ENCODE measurements at places on chromosomes 1 and 21.

DNA sequence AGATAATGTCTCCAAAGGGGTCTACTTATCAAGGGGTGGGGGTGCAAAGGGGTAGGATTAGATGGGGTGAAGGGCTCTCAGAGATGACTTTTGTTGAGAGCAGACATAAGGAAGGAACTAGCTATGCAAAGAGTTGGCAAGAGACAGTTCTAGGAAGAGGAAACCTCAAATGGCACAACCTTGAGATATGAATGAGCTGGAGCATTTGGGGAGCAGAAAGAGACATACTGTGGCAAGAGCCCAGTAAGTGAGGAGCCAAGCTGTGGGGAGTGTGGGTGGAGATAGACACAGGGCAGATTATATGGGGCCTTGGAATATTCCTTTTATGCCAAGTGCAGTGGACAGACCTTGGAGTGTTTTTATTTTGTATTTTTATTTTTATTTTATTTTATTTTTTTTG, 84.8 kb upstream of the BTG3 start:
- no peak for DNase-seq

DNA sequence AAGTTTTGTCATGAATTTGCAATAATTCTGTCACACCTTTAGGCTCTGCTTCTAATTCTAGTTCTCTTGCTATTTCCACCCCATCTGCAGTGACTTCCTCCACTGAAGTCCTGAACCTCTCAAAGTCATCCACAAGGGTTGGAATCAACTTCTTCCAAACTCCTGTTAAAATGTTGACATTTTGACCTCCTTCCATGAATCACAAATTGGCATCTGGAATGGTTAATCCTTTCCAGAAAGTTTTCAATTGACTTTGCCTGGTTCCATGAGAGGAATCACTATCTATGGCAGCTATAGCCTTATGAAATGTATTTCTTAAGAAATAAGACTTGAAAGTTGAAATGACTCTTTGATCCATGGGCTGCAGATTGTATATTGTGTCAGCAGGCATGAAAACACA, 19.7 kb upstream of the SFT2D2 start:
- DNase-seq, result no peak

GRCh38 chr1:60394436-60394835, 320.9 kb upstream of the C1orf87 start:
- no peak for DNase-seq

- no peak for DNase-seq
These were observed 690.7 kb downstream of the NCAM2 start for GRCh38 chr21:21688889-21689288.

DNA sequence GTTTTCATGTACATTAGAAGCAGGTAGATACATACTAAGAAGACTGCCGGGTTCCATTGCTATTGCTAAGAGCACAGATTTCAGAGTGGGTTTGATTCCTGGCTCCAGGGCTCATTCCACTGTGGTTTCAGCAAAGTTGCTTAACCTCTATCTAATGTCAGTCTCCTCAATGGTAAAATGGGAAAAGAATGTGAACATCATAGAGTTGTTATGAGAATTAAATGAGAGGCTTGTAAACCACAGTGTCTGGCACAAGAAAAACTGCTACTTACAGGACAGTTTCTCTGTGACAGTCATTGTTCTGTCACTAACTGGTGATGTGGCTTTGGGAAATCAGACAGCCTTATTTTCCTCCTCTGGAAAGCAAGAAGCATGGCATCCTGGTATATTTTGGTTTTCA, 10.7 kb upstream of the PLXNA2 start:
- no peak for DNase-seq

DNA sequence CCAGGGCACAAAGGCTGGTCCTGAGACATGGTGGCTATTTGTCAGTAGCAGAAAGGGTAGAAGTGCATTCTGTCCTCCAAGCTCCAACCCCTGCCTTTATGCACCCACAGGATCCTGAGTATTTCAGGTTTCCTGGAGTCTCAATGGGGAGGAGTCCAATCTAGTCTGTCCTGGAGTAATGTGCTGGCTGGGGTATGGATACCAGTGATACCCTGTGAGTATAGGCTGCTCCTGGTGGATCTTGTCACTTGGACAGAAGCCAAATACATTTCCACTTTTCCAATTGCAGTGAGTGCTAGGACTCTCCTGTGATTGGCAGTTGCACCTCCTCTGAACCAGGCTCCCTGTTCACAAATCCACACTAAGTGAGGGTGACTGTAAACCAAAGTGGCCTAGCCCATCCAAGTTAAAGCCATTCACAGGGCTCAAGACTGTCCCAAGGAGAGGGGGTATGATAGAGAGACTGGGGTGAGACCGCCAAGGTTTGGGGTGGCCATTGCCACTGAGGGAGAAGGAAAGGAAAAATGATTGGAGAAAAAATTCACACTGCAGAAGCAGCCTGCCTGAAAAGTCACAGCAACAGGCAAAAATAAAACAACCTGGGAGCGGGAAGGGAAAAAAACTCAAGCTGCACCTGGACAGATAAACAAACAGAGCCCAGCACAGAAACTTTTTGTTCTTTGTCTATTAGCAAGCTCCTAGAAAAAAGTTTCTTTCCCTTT, 163.4 kb upstream of the ETV3 start:
- no peak for DNase-seq

DNA sequence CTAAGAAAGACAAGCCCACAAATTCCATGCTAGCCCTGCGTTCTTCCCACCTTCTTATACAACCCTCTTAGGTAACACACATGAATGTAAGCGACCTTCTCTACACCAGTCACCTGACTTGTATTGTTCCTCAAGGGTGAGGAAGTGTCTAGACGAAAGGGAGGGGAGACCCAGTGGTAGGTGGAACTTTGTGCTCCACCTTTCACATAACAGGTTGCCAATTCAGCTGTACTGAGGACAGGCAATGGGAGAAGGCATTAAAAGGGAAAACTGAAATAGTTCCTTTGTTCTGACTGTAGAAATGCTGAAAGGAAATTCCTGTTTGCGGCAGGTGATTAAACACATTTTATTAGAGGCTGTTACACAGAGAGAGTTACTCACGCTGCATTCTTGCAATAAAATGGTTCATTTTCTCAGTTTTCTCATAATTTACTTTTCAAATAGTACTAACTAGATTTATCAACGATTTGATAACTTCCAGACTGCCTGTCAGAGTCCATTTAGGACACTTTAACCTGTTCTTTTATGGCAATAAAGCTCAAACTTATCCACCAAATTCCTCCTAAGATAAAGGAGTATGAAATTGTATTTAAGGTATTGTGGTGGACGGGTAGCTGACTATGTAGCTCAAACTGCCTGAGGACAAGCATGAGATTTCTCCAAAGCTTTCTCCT, 17.8 kb upstream of the CHRM3 start:
- no peak for DNase-seq

- DNase-seq, result no peak
These were observed at the start of gene LY9 for GRCh38 chr1:160795951-160796383. Gene LY9 (plus strand): TSS chr1:160796174. CDS start chr1:160796188, 14 bp downstream.

DNA sequence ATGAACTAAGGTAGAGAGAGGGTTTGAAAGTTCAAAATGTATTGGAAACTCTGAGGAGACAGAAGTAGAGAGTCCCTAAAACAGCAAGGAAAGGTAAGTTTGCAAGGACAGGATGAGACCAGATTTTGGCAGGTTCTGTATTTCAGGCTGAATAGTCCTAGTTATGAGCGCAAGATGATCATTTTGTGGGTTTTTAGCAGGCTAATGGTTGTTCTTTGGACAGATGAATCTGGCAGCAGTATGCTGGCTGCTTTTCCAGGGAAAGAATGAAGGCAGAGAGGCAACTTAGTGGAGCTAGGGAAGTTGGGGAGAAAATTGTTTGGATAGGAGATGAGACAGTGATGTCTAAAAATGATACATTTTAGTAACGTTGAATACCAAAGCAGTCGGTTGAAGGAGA, 243.5 kb upstream of the NRIP1 start:
- no peak for DNase-seq

- DNase-seq, result no peak
These were observed 2.9 kb downstream of the AJAP1 start for GRCh38 chr1:4657244-4657789.

GRCh38 chr1:52635321-52636089, 2.5 kb downstream of the SHISAL2A start:
- DNase-seq, result no peak

DNA sequence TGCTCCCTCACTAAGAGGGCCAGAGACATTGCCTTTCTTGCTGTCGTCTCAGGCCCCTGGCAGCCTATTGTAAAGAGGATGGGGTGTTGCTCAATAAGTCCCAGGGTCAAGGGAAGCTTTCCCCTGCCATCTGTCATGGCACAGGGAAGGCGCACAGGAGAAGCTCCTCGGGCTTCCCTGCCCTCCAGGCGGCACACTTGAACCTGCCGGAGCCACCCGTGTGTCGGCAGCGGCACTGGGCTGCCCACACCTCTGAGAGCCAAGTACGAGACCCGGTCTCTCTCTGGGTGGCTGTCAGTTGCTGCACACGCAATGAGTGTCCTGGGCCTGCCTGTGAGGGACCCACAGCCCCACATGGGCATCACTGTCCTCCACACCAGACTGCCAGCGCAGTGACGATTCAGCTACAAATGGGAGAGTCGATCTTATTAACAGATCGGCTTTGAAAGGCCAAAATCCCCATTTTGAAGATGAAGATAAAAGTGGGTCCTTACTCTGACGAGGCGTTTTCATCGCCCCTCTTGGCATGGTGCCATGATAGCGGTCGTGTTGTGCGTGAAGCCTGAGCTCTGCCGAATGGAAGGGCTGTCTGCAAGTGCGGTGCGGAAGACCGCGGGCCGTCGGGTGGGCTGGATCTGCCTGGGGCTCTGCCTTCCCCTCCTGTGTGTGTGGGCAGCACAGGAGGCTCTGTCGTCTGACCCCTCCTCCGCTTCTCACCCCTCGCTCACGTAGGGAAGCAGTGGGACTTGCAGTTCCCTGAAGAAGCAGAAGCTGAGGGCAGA, 29.2 kb upstream of the PDXK start:
- no peak for DNase-seq

DNA sequence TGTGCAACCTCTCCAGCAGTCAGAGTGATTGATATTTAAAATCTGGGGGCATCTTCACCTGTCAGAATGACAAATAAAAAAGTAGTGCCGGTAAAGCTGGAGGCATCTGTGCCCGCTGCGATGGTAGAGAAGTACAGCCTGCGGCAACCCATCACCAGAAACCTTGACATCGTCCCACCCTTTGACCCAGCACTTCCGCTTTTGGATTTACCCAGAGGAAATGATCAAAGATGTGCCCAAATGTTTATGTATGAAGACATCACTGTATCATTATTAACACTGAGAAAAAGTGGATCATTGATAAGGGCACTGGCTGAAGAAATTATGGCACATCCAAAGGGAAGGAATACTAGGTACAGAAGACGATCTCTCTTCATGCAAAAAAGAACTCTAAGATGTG, 96.0 kb downstream of the PGBD5 start:
- no peak for DNase-seq

All from K562 (cell line).